ENCODE measurements at places on chromosomes 4 and X. TPM values are rescaled to one million over a fixed set of nuclear protein-coding genes. Genes with fewer than 3 reads are reported as not detected.

SLC49A3 gene
- 4.2 TPM for total RNA-seq

HSFX2 gene
- total RNA-seq = 0.52 TPM

RAB41 gene
- not detected for total RNA-seq

CSAG1 gene
- not detected for total RNA-seq

CCKAR gene
- total RNA-seq = not detected

SOWAHD gene
- 1.6 TPM for total RNA-seq

FAM9B gene
- total RNA-seq = not detected

SRPK3 gene
- 85.1 TPM for total RNA-seq

PABPC5 gene
- total RNA-seq = 6.3 TPM

CTAG1A gene
- not detected for total RNA-seq

ARR3 gene
- not detected for total RNA-seq
